Endodermal cell (in vitro differentiated cells): ENCODE measurements at places on chromosomes 13 and 19.

GRCh38 chr19:46984077-46985010, 35.3 kb upstream of the NPAS1 start:
- no peak for DNase-seq

DNA sequence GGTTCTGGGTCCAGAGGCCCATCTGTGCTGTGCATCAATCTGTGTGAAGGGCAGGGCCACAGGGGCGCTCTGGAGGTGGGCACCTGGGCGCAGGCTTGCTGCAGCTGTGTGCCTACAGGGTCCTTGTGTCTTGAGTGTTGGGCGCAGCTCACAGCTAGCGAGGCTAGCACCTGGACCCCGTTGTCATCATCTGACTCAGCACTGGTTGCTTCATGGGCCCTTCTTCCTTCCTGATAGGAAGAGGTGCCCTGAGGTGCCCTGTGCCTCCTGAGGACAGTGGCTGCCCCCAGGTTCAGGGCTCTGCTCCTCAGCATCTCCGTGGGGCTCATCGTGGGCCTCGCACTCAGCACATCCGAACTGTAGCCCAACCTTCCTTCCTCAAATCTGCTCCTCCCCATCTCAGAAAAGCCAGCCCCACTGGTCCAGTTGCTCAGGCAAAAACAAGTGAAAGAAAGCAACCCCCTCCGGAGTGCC, 54.8 kb downstream of the GATAD2A start:
- DNase-seq = no peak

DNA sequence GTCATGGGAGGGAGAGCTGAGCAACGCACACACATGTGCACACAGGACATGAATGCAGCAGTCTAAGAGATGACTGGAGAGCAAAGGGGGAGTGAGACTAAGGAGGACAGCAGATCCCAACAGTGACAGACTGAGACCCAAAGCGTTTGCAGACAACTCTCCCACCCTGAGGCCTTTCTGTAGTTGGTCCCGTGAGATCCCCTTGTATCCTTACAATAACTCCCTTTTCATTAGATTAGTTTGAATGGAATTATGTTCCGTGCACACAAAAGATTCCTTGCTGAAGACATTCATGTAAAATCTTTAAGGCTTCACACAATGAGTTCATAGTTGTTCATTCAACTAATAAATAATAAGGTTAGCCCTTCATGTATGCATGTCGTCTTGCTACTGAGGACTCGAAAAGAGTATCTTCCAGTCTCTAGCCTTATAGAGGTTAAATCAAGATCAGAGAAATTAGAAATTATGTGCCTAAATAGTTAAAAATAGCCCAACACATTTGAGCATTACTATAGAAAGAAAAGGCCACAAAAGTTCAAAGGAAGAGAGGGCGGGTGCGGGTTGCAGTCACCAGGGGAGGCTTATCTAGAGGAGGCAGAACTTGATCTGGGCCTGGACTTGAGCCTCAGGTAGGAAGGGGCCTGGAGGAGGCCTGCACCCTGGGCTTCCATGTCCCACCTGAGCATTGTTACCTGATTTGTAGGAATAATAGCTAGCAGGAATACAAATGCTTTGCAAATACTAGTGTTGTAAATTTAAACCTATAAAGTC, 3.1 kb upstream of the GTF3A start:
- DNase-seq = no peak

DNA sequence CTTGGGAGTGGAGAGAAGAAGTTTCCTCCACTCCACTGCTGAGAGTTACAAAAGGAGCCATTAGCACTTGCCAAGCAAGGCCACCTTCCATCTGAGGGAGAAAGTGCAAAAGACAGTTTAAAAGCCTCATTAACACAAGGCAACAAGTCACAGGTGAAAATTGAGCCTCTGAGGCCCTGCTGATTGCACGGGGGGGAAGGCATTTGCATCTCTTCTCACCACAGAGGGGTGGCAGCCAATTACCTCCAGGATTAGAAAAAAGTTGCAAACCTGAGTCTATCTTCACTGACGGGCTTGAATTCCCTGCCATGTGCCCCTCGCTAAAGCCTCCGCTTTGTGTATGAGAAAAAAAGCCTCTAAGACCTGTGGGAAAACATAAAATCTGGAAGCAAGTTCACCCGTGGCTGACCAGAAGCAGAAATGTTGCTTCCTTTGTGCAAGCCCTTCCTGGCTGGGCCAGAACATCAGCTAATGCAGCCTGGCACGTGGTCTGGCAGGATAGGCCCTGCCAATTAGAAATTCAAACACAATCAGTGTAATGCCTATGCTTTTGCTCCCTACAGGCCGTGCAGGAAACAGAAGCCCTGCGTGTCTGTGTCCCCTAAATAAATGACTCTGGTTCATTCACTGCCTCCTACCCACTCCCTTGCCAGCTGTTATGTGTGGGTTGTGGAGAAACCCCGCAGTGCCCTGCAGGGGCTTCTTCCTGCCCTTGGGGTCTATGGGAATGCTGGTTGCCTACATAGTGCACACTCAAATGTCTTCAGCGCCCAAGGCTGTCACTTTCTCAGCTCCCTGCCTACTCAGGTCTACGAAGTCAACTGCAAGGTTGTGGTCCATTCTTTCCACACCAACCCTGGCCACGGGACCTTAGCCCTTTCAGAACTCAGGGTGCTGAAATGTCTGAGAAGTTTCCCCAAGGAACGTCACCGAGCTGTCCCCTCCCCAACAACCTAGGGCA, 150.2 kb downstream of the UQCRFS1 start:
- DNase-seq = peak; percentile 92

DNA sequence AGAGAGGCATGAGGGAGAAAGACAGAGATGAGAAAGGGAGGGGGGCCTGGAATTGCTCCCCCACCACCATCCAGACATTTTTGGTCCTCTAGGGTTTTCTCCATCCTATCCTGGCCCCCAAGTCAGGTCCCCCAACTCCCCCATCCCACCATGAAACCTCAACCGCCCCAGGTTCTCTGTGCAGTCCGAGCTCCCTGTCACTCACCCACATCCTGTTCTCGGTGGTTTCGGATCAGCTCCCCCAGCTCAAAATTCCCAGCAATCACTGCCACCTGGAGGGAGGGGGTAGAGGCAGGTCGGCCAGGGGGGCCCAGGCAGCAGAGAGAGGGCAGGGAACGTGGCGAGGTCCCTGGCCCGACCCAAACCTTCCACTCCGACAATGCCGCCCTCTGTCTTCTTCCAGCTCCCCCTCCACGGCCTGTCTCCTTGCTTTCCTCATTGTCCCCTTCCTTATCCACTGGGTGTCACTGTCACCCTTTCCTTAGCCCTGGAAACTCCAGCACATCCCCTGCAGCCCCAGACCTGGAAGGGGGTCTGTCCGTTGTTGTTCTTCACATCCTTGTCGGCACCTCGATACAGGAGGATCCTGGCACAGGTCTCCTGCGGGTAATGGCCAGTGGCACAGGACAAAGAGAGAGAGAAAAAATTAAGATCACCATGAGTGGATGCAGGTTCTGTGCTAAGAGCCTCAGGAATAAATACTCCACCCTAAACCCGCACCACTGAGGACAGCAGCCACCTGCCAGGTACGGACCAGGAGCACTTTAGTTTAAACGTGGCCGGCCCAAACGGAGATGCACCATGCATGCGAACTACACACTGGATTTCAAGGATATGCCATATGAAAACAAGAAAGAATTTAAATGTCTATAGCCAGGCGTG, 15.4 kb downstream of the SHANK1 start:
- DNase-seq = peak; percentile 83

- no peak for DNase-seq
Observed at GRCh38 chr13:108944760-108945159, 315.3 kb downstream of the MYO16 start.

DNA sequence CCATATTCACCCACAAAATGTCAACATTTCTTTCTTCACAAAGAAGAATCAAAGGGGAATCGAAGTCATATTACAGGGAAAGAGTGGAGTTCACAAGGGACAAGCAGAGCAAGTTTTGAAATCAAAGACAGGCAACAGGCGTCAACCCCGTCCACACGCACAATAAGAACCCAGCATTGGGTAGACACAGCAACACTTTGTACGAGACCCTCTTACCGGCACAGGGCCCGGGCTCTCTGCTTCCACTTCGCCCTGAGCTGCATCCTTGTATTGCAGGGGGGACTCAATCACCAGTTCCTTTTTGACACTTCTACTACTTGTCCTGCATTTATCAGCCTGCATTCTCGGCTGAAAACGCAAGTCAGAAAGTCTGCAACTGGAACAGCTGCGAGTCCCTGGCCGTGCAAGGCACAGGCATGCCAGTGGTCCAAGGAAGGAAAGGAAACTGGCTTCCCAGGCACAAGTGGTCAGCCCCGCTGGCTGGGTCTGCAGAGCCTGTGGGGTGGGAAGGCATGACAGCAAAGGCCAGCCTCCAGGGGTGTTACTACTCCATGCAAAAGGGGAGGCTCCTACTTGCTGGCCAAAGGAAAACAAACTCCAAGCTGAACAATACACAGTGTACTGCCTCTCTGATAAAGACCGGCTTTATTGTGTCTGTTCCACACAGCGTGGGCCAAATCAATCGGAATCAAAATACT, at the start of gene DOCK9:
DOCK9 (minus strand) TSS at position 497 of the 698 bp plus-strand sequence; CDS start at position 342, 155 bp downstream.
- peak; percentile 81 for DNase-seq

GRCh38 chr19:48206397-48207093, 36.1 kb downstream of the ZSWIM9 start:
- no peak for DNase-seq

- no peak for DNase-seq
Observed at GRCh38 chr19:8041531-8041931, 11.0 kb upstream of the CCL25 start.

GRCh38 chr13:28220166-28220565, 81.8 kb downstream of the PAN3 start:
- DNase-seq = no peak

DNA sequence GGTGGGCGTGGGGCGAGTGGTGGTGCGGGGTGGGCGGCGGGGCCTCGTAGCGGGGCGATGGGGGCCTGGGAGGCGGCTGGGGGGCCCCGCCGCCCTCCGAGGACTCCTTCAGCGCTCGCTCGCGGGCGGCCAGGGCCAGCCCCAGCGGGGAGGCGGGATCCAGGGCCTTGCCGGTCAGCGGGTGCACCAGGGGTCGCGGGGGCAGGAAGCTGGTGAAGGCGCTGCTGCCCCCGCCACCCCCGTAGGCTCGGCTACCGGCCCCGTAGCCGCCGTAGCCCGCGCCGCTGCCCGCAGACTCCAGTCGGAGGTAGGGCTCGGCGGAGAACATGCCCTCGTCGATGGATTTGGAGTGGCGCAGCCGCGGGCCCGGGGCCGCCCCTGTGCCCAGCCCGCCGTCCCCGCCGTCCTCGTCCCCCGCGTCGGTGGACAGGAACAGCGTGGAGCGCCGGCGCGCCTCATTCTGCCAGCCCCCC, 18.6 kb downstream of the C19orf81 start:
- DNase-seq = peak; percentile 63

GRCh38 chr13:105272660-105273631, 1262.5 kb downstream of the EFNB2 start:
- DNase-seq = no peak

- DNase-seq = no peak
Observed at GRCh38 chr13:77388944-77389624, 62.2 kb upstream of the MYCBP2 start.

GRCh38 chr13:35498231-35498630, 21.7 kb upstream of the MAB21L1 start:
- DNase-seq = no peak

DNA sequence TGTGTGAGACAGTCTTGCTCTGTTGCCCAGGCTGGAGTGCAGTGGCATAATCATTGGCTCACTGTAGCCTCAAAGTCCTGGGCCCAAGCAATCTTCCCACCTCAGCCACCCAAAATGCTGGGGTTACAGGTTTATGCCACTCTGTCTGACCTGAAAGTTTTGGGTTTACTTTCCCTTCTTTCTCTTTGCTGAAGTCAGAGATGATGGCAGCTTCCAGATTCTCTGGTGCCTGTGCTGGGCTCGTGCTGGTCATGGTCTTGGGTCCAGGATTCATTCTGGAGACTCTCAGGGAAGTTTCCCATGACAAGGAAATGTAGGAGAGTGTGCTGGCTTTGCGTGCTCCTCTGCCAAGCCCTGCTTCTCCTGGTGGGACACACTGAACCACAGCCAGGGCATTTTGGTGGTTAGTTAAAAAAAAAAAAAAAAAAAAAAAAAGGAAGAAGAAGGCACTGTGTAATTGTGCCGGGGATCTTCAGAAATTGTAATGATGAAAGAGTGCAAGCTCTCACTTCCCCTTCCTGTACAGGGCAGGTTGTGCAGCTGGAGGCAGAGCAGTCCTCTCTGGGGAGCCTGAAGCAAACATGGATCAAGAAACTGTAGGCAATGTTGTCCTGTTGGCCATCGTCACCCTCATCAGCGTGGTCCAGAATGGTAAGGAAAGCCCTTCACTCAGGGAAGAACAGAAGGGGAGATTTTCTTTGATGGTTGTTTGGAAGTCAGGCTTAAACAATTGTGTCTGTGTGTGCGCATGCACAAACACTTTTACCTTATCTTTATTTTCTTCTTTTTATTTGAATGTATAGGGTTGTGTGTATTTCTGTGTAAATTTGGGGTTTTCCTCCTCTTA, at the start of gene ALOX5AP:
ALOX5AP (plus strand) TSS at position 519 of the 847 bp plus-strand sequence; CDS start at position 582, 63 bp downstream.
- DNase-seq = no peak

DNA sequence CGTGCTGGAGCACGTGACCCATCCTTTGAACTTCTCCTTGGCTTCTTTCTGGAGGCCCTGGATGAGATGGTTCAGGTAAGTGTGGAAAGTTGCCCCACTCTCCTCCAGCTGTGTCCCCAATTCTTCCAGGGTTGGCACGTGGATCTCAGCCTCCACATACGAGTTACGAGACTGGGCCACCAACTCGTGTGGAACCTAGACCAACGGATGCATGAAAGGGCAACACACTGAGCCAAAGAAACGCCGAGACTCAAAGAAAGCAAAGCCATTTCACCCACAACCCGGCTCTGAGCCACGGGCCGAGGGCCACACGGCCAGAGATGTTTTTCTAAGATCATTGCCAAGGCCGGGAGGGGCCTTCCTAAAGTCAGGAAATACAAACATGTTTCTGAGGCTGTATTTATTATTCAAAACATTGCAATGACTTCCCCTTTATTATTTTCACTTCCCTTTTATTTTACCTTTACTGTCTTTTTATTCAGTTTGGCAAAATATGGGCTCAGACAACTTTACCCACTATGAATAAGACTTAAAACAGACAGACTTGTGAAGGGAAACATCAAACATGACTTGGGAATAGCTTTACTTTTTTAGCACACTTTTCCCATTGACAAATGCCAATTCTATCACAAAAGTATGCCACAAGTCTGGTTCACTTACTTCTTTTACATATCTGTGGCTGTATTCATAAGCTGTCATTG, 94.6 kb downstream of the KL start:
- no peak for DNase-seq

DNA sequence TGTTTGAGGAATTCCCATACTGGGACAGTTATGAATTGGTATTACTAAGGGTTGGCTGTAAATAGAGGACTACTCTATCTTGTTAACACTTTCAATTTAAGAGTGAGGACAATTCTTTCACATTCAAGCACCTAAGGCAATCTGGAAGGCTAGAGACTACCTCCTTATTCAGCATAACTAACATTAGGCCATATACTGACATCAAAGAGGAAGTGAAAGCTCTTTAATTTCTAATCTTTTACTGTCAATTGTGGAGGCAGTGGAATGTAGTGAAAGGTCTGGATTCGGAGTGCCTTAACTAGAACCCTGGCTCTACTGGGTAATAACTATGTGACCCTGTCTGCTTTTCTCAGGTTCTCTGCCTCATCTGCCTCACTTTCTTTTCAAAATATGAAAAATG, 134.0 kb downstream of the UFM1 start:
- no peak for DNase-seq

GRCh38 chr19:50994129-50994528, 7.3 kb downstream of the KLK8 start:
- peak; percentile 59 for DNase-seq
